Hematopoietic multipotent progenitor cell treated with erythropoietin and hydrocortisone succinate and interleukin-3 and kit ligand, for 8 days (in vitro differentiated cells): ENCODE measurements at places on chromosomes 2 and 18.
A peak's percentile ranks its signal among the peaks of the same experiment; 100 is the strongest.

- no peak for DNase-seq
These were observed 125.2 kb upstream of the LYPD6 start for GRCh38 chr2:149205143-149205542.

- DNase-seq = no peak
These were observed 70.9 kb downstream of the PIEZO2 start for GRCh38 chr18:11078491-11078890.

DNA sequence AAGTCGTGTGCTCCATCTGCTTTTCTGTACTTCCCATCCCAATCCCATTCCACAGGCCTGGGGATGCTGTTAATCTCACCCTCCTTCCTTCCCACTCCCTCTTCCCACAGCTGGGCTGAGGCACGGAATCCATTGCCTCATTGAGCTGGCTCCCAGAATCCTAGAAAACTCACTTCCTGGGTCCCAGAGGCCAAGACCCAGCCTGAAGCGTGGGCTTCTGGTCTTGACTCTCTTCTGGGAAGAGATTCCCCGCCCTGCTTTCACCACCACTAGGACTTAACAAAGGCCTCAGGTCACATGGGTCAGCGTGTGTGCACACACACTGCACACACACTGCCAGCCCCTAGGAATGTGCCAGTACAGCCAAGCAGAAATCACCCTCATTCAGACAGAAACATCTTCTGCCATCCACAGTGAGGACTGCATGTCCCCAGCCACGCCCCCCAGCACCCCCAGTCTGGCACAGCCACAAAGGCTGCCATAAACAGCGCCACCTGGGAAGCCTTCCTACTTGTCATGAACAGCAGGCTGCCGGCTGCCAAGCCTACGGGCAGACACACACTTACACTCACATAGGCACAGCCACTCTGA lies 165.8 kb downstream of the TNS1 start:
- peak; percentile 80 for DNase-seq

GRCh38 chr2:237858294-237859081 lies 935 bp upstream of the RAMP1 start:
- DNase-seq = peak; percentile 80

DNA sequence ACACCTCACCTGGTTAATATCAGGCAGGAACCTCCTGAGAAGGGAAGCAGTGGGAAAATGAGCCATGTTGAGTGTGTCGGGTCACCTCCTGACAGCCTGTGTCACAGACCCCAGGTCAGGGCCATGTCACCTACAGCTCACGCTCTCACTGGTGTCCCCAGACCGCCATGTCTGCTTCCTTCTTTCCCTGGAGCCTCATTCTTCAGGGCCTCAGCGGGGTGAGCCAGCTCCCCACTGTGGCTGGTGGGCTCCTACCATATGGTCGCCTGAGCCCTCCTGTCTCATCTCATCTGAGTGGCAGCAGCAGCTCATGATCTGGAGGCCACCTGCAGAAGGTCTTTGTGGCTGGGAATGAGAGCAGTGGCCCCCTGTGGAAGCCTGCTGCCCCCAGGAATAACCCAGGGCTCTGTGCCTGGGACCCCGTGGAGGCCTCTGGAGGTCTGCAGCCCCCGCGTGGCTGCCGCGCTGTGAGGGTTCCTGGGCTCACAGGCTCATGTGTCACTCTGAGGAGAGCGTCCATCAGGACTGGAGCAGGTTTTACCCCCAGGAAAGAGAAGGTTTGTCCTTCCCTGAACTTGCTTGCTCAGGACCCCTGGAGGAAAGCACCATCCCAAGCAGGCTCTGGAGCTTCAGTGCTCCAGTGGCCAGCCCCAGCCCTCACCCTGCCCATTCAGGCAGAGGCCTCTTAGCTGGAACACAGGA lies 56.4 kb downstream of the FAM168B start:
- DNase-seq = no peak

DNA sequence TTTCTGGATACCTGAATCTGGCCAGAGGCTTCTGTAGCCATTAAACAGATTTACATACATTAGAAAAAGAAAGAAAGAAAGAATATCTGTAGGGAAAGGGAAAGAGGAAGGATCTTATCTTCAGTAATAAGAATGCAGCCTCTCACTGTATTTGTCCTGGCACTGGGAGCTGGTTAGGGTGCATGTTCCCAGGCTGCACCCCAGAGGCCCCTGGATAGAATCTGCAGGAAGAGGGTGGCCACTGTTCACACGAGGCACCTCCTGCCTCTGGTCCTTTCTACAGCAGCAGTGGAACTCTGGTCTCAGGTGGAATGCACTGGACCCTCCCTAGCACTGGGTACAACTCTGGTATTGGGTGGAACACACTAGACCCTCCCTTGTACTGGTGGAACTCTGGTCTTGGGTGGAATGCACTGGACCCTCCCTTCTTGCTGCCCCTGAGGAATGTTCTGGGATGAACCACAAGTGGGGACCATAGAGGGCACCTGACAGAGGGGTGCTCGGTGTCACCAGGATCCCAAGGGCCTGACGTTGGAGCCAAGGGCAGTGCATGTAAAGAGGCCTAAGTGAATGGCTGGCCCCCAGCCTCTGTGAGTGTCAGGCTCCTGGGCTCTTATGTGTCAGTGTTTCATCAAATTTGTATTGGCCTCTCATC lies 27.4 kb upstream of the PXDN start:
- no peak for DNase-seq

GRCh38 chr18:45916302-45916701 lies 50.8 kb downstream of the EPG5 start:
- no peak for DNase-seq

- DNase-seq = no peak
These were observed 63.6 kb downstream of the HNRNPLL start for GRCh38 chr2:38539086-38539485.

- peak; percentile 48 for DNase-seq
These were observed 519 bp downstream of the TTL start for GRCh38 chr2:112482309-112483041.

GRCh38 chr2:30512243-30512886 lies 65.3 kb downstream of the LCLAT1 start:
- DNase-seq = no peak

- DNase-seq = no peak
These were observed 127.7 kb downstream of the DYSF start for GRCh38 chr2:71581026-71581425.
